ENCODE measurements at places on chromosomes 7 and 10.

GRCh38 chr7:3443716-3444115, 142.7 kb downstream of the SDK1 start:
- DNase-seq: no peak

DNA sequence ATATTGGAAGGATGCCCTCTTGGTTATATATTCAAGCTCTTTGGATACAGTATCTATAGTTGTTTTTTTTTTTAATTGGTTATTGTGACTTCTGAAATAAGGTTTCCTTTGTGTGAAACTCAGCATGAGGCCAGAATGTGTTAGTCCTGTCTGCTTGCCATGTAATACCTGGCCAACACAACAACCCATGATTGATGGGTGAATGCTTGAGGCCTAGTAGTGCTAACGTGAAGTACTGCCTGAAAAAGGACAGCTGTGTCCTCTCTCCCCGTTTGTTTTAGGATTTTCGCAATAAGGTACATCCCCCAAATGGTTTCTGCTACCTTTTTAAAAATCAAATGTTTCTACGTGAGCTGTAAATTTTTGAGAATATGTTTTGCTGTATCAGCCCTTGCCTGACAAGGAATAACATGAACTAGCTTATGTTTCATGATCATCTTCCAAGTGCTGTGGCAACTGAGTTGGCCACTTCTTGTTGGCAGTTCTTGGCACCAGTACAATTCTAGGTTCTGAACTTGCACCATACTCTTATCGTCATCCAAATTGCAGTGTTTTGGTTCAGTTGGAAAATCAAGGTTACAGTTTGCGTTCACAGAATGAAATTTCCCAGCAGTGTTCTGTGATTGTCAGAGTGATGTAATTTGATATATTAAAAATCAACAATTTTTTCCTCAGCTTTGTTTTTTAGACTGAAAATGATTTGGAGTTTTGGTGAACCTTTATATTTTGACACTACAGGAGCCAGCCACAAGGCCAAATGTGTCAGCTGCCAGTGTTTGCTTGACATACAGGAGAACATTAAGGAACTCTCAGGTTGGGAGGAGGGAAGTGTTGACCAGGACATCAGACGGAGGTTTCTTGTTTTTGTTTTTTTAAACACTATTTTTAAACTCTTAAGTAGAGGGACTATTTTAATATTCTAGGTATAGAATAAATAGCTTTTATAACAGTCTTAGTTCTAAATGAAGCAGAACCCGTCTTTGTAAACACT, 13.5 kb upstream of the ASCC1 start:
- no peak for DNase-seq

DNA sequence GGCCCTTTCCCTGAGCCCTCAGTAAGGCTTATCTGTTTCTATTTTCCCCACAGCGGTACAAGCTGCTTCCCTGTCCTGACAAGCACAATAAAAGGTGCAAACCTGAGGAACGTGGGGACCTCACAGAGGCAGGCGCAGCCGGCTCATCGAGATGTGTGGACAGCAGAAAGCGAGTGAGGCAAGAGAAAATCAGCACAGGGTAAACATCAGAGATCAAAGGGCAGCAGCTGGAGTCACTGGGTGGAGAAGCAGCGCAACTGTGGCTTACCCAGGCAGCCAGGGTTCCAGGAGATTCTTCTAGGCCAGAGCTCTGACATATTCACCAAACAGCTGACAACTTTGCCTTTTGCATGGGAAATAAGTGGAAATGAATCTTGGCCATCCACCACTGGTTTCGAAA, 212.6 kb downstream of the WDR11 start:
- no peak for DNase-seq

DNA sequence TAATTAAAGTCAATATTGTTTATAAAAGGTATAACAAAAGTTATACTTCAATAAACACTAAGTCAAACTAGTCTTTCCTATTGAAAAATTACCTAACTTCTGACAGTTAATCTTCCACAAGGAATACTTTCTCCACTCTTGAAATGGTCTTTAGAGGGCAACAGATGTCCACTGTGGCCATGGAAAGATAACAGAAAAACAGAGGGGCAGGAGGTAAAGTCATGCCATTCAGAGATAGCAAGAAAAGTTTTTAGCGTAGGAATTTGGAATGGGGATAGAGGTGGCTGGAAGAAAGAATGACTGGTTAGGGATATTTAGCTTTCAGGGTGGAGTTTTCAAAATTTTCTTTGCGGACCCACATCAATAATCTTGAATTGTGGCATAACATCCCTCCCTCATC, 34.7 kb downstream of the HYCC1 start:
- DNase-seq: no peak

GRCh38 chr7:14836006-14836405, 66.5 kb downstream of the DGKB start:
- no peak for DNase-seq

- no peak for DNase-seq
Observed at GRCh38 chr10:64571056-64571455, 1049.9 kb downstream of the REEP3 start.
